ENCODE measurements at places on chromosomes 5 and 9.

GRCh38 chr9:124273427-124274160 lies 15.8 kb downstream of the NEK6 start:
- no peaks in the 10 kb centered on the region for H3K27me3 ChIP-seq
- peaks cover 17% of the 10 kb centered on the region for H3K4me1 ChIP-seq
- no peaks in the 10 kb centered on the region for H3K36me3 ChIP-seq
- no peak overlapping the region for H3K4me3 ChIP-seq
- no peak for DNase-seq

GRCh38 chr5:98064118-98064685 lies 709.3 kb upstream of the RGMB start:
- peaks cover 3% of the 10 kb centered on the region for H3K27me3 ChIP-seq
- no peaks in the 10 kb centered on the region for H3K4me1 ChIP-seq
- H3K27ac ChIP-seq: no peak overlapping the region
- no peak for DNase-seq
- H3K36me3 ChIP-seq: no peaks in the 10 kb centered on the region
- no peak overlapping the region for H3K4me3 ChIP-seq

DNA sequence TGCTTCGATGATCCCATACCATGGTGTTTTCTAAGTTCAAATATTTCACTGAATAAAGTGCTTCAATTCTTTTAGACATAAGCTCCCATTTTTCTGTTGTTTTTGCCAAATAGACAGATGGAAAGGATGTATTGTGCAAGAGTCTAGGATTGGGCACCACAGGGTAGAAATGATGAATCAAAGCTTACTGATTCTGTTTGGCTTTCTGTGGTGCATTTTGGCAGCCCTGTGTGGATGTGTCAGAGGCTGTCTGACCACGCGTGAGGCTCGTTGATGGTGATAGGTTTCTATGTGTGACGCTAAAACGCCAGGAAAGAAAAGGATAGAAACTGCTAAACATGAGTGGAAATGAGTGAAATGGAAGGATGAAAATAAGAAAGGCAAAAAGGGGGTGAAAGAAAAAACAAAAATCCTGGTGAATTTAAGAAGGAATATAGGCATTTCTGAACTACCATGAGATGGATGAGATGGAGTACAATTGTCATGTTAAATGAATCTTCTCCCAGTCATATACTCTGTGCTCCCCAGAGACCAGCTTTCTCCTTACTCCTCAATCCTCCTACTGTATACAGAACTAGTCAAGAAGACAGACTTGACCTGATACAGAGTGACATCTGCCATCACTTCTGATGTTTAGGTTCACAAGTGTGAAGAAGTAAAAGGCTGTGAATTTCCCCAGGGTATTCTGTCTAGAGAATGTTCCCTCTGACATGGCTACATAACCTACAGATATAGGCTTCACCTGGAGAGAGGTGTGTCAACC lies 54.4 kb downstream of the ANKH start:
- DNase-seq: no peak
- H3K27me3 ChIP-seq: no peaks in the 10 kb centered on the region
- H3K36me3 ChIP-seq: peaks cover 9% of the 10 kb centered on the region

GRCh38 chr5:36418152-36418979 lies 116.7 kb upstream of the RANBP3L start:
- H3K4me3 ChIP-seq: peak overlapping the region; percentile 10
- H3K4me1 ChIP-seq: peaks cover 24% of the 10 kb centered on the region
- H3K27me3 ChIP-seq: peaks cover 10% of the 10 kb centered on the region
- DNase-seq: no peak

GRCh38 chr5:143129910-143130612 lies 273.4 kb downstream of the NR3C1 start:
- DNase-seq: no peak
- H3K27ac ChIP-seq: no peak overlapping the region
- peaks cover 46% of the 10 kb centered on the region for H3K4me1 ChIP-seq
- H3K4me3 ChIP-seq: no peak overlapping the region
- H3K27me3 ChIP-seq: no peaks in the 10 kb centered on the region
- no peaks in the 10 kb centered on the region for H3K36me3 ChIP-seq

- peaks cover 23% of the 10 kb centered on the region for H3K4me1 ChIP-seq
- no peaks in the 10 kb centered on the region for H3K36me3 ChIP-seq
- DNase-seq: no peak
- H3K4me3 ChIP-seq: peak overlapping the region; percentile 86
- H3K27ac ChIP-seq: peak overlapping the region; percentile 84
- peaks cover 12% of the 10 kb centered on the region for H3K27me3 ChIP-seq
These were observed 785 bp upstream of the P4HA2 start for GRCh38 chr5:132228241-132229035.

All from type B pancreatic cell (in vitro differentiated cells).